ENCODE measurements at places on chromosomes 1 and 21. TPM values are rescaled to one million over a fixed set of nuclear protein-coding genes. Genes with fewer than 3 reads are reported as not detected.

The SLAMF6 gene
- total RNA-seq, result not detected

The SPRR2B gene
- total RNA-seq, result not detected

The OR14K1 gene
- total RNA-seq, result not detected

The LEFTY1 gene
- total RNA-seq, result not detected

The NMNAT2 gene
- 0.65 TPM for total RNA-seq

The FLG2 gene
- total RNA-seq, result not detected

The TRIM45 gene
- 8.2 TPM for total RNA-seq

The TIAM1 gene
- total RNA-seq, result 3.6 TPM

DNA sequence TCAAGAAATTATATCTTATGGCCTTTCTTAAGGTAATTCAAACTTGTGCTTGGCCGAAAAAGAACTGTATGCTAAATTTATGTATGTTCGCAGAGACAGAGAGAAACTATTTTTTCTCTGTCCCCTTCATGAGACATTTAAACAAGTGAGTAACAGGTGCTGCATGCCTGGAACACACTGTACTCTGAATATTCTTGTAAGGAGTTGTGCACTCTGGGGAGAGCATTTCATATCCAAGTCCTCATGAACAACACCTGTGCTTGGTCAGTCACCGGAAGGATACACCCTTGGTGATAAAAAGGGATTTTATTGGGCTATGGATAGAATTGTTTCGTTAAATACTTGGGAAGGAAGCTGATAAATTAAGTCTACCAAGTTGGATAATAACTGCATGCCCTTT is 220.8 kb upstream of the NRIP1 start:
- no peak for DNase-seq

DNA sequence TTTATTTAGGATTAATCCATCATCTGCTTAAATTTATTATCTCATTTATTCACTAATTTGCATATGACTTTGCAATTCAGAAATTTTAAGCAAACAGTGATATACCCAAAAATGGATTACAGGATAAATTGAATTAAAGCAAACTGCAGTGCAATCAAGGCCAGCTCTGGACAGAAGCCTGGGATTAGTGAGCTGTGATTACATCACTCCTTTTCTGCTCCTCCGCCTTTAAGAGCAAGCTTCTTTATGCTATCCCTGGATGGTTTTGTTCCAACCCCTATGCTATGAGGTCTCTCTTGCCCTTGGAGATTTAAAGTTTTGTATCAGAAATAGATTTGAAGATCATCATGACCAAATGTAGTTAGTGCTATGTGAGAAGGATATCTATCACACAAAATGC is 32.6 kb downstream of the GPR52 start:
- no peak for DNase-seq

- no peak for DNase-seq
Observed at GRCh38 chr1:238981317-238981933, 404.9 kb upstream of the CHRM3 start.

DNA sequence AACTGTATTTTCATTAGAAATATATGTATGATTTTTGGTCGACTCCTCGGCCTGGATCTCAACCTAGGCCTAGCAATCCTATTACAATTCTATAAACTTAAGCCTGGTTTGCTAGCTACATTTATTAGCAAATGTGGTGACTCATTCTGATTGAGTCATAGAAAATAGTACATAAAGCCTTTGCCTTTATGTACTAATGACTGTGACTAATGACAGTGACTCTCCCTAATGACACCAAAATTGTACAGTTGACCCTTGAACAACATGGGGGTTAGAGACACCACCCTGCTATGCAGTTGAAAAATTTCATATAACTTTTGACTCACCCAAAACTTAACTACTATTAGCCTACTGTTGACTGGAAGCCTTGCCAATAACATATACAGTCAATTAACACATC is 78.9 kb downstream of the CLEC20A start:
- peak; percentile 37 for DNase-seq

GRCh38 chr1:80542231-80542630 is 1258.5 kb upstream of the ADGRL2 start:
- DNase-seq, result no peak

- DNase-seq, result no peak
Observed at GRCh38 chr1:110176299-110176956, 26.1 kb downstream of the SLC6A17 start.

- DNase-seq, result no peak
Observed at GRCh38 chr1:164433141-164433817, 125.7 kb upstream of the PBX1 start.

GRCh38 chr1:6307099-6307498 is 46.2 kb upstream of the GPR153 start:
- no peak for DNase-seq

DNA sequence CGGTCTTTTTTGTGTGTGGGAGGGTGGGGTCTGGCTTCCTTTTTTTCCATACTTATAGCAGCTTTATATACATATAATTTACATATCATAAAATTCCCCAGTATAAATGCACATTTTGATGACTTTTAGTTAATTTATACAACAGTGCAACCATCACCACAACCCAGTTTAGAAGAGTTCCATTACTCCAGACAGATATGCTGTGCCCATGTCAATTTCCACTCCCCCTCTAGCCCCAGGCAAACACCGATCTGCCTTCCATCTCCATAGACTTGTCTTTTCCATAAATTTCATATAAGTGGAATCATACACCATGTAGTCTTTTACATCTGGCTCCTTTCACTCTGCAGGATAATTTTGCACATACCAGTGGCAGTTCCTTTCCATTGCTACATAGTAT is 139.2 kb upstream of the SYT6 start:
- no peak for DNase-seq

- no peak for DNase-seq
Observed at GRCh38 chr1:89836252-89837035, 15.6 kb downstream of the LRRC8D start.

DNA sequence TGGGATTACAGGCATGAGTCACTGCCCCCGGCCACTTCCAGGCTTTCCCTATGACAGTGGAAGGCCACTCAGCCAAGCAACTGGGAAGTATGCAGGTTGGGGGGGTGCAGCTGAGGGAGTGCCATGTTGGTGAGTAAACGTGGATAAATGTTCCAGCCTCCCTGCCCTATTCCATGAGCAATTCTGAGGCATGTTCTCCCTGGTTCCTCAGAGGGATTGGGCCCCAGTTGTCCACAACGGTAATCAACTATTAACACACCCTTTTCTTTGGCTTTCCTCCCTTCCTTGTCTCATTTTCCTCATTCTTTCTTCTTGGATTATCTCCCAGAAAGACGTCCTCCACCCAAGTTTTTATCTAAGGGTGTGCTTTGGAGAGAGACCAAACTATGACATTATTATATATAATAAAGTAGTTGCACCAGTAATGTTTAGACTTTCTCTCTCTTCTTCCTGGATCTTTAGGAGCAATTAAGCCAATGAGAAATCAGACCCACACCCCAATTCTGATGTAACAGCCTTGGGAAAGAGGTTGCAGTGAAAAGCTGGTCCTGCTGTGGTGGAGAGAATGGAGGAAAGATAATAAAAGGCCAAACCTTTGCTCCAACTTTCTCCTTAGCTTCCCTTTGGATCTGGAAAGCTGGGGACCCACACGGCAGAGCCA is 6.8 kb upstream of the SLAMF9 start:
- DNase-seq, result no peak
